Immature natural killer cell (primary cell): ENCODE measurements at places on chromosomes 1 and 21. TPM values are rescaled to one million over a fixed set of nuclear protein-coding genes. Genes with fewer than 3 reads are reported as not detected.
A peak's percentile ranks its signal among the peaks of the same experiment; 100 is the strongest.

Gene MAP3K21
- polyA plus RNA-seq, result not detected

Gene KLHDC9
- polyA plus RNA-seq, result 0.59 TPM

GRCh38 chr1:55322842-55323241, 107.7 kb upstream of the USP24 start:
- no peak overlapping the region for H3K4me3 ChIP-seq
- no peaks in the 10 kb centered on the region for H3K4me1 ChIP-seq
- H3K27me3 ChIP-seq, result peaks cover 2% of the 10 kb centered on the region
- no peak for DNase-seq
- H3K27ac ChIP-seq, result no peak overlapping the region
- H3K36me3 ChIP-seq, result no peaks in the 10 kb centered on the region

GRCh38 chr1:227805606-227806197, 9.8 kb upstream of the PRSS38 start:
- H3K36me3 ChIP-seq, result no peaks in the 10 kb centered on the region
- peaks cover 14% of the 10 kb centered on the region for H3K27me3 ChIP-seq
- DNase-seq, result no peak
- H3K4me3 ChIP-seq, result no peak overlapping the region
- H3K27ac ChIP-seq, result no peak overlapping the region
- H3K4me1 ChIP-seq, result peaks cover 13% of the 10 kb centered on the region

Gene OPTC
- polyA plus RNA-seq, result not detected

DNA sequence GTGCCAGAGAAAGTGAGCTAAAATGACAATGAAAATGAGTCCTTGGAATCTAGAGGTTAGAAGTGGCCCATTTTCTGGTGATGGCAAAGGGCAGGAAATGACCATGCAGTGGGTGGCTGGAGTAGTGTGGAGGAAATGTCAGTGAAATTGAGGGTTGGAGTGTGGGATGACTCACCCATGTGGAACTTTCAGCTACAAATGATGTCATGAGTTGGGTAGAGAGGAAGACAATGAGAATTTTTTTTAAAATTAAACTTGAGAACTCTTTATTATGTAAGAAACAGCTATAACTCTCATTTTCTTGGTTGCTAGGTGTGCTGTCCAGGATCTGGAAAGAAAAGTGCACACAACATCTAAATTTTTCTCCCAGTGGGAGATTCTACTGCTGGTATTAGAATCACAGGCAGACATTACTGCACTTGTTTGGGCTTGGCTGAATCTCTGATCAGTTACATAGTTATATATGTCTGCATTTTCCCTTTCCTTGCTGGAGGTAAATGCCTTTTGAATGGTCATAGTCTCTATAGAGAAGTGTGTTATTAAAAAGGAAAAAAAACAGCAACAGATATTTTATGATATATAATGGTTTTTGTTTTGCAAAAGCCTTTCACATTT, 56.8 kb upstream of the GNG12 start:
- peaks cover 5% of the 10 kb centered on the region for H3K4me1 ChIP-seq
- no peak overlapping the region for H3K27ac ChIP-seq
- no peaks in the 10 kb centered on the region for H3K36me3 ChIP-seq

DNA sequence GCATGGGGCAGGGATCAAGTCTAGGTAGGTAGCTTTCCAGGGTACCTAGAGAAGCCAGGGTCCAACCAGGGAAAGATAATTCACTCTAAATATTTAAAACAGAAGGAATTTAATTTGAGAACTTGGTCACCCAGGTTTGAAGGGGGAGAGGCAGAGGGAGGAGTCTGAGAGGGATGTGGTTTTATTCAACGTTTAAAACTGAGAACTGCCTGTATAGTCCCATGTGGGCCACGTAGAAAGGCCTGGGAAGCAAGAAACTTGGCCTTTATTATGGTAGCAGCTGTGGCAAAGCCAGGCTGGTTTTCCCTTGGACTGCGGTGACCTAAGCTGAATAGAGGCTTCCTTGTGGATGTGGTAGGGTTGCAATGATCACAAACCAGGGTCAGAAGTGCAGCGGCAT, 42.0 kb upstream of the DUSP10 start:
- peaks cover 5% of the 10 kb centered on the region for H3K27me3 ChIP-seq
- peak overlapping the region; percentile 69 for H3K4me3 ChIP-seq
- H3K4me1 ChIP-seq, result peaks cover 63% of the 10 kb centered on the region
- peak; percentile 32 for DNase-seq

Gene MPL
- not detected for polyA plus RNA-seq

Gene PRELP
- not detected for polyA plus RNA-seq

Gene RCC2
- 22.8 TPM for polyA plus RNA-seq

GRCh38 chr1:14625996-14626395, 27.5 kb downstream of the KAZN start:
- H3K27me3 ChIP-seq, result peaks cover 2% of the 10 kb centered on the region
- no peaks in the 10 kb centered on the region for H3K4me1 ChIP-seq
- H3K4me3 ChIP-seq, result no peak overlapping the region
- no peak for DNase-seq

DNA sequence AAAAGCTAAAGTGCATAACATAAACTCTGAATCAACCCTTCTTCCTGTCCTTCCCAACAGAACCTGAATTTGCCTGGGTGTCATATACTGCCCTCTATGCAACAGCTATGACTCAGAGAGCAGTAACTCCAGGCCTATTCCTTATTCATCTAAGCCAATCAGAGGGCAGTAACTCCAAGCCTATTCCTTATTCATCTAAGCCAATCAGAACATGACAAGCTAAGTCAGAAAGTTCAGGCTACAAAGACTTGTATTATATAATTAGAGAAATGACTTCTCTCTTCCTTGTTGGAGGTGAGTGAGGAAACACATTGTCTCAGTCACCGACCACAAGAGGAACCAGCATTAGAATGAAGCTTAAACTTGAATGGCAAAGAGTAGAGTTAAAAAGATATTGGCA, 26.2 kb upstream of the TADA1 start:
- H3K4me3 ChIP-seq, result no peak overlapping the region
- peaks cover 12% of the 10 kb centered on the region for H3K4me1 ChIP-seq
- no peak overlapping the region for H3K27ac ChIP-seq
- no peaks in the 10 kb centered on the region for H3K36me3 ChIP-seq
- peaks cover 2% of the 10 kb centered on the region for H3K27me3 ChIP-seq
